ENCODE measurements at places on chromosomes 11 and 22.

- DNase-seq = no peak
These were observed 31.2 kb upstream of the LINC01488 start for GRCh38 chr11:69450064-69450856.

DNA sequence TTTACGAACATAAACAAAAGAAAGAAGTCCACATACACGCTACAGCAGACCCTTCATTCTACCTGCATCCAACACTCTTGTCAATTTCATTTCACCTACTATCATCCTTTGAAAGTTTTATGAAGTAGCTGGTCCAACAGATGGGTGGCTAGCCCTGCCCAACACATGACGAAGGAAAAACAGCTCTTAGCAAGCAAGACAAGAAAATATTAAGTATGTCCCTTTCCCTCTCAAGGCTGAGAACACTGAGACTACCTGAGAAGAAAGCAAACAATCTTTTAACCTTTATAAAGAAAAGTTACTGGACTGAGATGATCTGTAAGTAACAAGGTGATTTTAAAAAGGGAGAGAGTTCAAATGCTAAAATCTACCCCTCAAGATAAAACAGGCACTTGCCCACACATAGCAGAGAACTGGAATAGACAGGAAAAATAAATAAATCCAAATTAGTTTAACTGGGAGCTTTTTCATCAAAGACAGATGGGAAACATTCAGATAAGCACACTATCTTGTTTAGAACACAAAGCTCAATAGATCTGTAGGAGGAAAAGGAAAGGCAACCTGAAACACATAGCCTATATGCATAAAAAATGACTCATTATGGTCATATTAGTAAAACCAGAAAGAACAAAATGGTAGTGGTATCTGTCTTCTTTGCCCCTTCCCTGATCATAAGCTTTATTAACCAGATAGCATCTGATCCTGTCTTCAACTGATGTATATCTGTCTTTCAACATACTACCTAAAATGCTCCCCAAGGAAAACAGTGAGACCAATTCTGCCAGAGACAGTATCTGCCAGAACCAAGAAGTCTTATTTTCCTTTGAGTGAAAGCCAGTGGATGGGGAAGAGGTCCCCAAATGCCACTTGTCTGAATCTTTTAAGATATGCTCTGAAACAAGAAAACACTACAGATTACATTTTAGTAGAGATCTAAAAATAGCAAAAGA lies 104.3 kb downstream of the MRTFA start:
- no peak for DNase-seq

GRCh38 chr11:58898106-58898505 lies 41.2 kb upstream of the GLYATL1 start:
- no peak for DNase-seq

GRCh38 chr11:46710821-46711269 lies 8.2 kb upstream of the F2 start:
- DNase-seq = no peak

DNA sequence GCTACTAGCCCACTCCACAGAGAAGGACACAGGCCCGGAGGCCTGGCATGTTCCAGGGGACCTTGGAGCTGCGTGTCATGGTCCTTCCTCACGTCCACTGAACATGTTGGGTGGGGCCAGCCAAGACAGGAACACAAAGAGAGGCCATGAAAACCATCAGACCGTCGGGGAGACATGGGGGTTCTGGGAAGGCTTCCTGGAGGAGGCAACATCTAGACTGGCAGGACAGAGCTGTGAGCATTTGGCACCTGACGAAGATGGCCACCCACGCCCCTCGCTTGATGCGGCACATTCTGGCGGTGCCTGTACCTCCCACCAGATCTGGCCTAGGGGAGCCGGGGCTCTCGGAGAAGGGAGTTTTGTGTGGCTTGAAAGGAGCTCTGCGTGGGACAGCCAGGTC lies 24.7 kb upstream of the ARHGAP8 start:
- DNase-seq = no peak

- DNase-seq = no peak
These were observed 125.7 kb downstream of the TRIM29 start for GRCh38 chr11:120012245-120012644.

DNA sequence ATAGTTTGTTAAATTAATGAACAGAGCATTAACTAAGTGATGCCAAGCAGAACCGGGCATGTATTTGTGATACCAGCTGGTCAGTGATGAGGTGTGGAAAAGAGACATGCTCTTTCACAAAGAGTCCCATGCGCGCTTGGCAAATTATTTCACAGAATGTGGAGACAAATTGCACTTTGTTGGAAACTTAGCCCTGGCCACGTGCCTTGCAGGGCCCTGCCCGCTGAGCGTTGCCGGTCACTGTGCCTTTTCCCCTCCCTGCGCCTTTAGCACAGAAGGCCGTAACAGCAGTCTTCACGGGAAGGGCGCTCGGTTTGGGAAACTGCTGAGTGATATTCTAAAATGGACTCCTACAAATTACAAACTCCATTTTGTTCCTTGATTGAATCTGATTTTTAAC lies 235.9 kb downstream of the TBC1D22A start:
- no peak for DNase-seq

DNA sequence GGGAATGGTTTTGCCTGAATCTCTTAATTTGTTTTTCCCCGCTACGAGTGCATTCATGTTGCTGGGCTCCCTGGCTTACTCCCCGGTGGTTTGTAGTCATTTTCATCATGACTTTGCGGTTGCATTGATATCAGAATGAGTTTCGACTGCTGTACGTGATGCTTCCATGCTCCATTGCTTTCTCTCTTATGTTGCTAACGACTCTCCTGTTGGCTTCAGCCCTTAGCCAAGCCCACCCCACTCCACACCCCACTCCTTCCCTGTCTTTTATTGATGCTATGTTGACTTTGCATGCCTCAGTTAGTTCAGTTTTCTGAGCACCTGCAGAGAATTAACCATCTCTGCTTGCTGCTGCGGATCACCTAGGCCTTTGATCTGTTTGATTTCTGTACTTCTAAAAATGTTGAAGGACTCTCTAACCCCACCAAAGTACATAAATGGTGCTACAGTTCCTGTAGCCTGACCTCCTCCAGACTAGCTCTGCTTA lies 65.3 kb downstream of the ARFGAP2 start:
- no peak for DNase-seq

GRCh38 chr11:7462706-7463105 lies 22.6 kb upstream of the OLFML1 start:
- no peak for DNase-seq

DNA sequence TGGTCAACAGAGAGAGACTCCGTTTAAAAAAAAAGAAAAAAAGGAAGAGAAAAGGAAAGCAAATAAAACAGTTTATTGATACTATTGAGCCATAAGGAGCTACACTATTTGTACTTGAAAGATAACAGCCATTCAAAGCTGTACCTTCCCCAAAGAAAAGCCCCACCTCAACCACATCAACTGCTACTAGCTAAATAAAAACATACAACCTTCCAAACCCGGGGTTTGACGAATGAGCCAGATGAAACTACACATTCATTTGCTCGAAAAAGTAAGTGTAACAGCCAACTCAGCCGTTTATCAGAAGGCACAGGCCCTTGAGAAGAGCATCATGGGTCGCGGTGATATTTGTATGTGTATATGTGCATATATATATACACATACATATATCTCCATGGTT lies 78.4 kb downstream of the SIK3 start:
- no peak for DNase-seq

DNA sequence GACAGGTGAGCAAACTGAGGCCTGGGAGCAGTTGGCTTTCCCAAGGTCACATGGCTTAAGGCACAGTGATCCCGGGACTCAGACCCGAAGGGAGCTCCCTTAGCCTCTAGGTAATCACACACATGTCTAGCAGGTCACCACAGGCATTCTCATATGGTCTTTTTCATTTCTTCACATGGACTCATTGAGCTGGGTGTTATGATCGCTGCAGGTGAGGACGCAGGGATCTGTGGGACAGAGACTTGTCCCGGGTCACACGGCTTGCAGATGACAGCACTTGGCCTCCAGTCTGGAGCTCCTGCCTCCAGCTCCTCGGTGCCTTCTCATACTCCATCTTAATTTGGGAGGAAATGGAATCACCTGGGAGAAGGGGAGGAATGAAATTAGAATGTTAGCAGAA lies 23.6 kb upstream of the CACNG2 start:
- no peak for DNase-seq

GRCh38 chr22:26431261-26431995 lies 2.4 kb downstream of the ASPHD2 start:
- no peak for DNase-seq

- no peak for DNase-seq
These were observed 716 bp downstream of the AMOTL1 start for GRCh38 chr11:94768602-94769541.

DNA sequence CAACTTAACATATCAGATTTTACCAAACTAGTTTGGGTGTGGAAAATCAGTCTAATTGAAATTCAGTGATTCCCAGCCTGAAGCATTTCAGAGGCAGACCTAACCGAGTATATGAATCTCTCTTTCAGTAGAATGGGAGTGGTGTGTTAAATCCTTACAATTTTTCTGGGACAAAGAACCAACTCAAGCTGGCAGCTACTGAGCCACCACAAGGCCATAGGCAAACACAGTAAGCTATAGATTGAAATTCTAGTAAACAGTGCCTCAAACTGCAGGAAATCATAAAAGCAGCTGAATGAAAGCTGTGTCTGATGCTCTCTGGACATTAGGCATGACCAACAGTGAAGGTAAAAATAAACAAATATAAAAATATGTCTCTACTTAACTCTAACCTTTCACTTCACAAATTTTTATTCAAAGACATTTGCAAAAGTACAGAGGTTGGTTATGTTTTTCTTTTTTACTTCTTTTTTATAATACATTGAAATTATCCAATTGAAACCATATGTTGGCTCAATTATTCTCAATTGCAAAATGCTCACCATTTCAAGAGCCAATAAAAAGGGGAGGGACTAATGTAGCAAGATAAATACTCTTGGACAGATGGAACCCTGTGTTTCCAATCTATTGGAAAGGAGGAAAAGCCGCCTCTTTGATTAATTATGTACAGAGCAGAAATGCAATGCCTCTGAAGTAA lies 35.8 kb upstream of the FIBIN start:
- DNase-seq = no peak

DNA sequence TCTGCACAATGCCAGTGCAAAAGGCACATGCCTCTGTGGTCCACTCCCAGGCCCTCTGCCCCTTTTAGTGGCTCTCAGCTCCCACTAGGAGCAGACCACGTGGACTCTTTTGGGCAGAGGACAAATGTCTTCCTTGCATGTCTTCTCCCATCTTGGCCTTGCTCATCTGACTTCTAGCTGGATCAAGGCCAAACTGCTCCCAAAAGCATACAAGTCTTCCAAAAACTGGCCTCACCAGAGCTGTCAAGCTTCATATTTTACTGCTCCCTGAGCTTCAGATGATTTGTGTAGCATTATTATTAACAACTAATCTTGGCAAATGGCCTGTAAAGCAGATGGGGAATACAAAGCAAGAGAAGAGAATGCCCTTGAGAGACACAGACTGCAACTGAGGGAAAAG lies 6.9 kb downstream of the SMPD1 start:
- DNase-seq = no peak

DNA sequence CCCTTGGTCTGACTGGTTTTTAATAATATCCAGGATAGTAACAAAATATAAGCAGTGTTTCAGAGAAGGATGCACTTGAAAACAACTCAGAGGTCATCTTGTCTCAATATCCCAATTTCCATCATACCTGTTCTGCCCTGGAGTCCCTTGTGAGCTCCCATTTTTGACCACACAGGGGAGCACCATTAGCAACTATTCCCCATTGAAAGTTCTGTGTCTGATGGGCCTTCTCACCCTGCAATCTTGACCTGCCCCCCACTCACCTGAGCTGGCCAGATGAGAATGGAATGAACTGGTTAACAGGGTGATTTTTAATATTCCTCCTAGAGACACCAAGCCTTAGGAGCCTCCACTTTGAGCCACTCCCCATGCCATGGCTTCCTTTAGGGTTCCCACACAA lies 3.8 kb upstream of the CAPN5 start:
- DNase-seq = no peak

GRCh38 chr11:34181251-34181650 lies 75.8 kb downstream of the NAT10 start:
- DNase-seq = no peak

GRCh38 chr11:328012-328411 lies 7.4 kb upstream of the IFITM3 start:
- no peak for DNase-seq

- DNase-seq = no peak
These were observed 216.4 kb upstream of the B3GAT1 start for GRCh38 chr11:134628426-134628825.

GRCh38 chr11:33652930-33653329 lies 47.7 kb downstream of the C11orf91 start:
- no peak for DNase-seq

DNA sequence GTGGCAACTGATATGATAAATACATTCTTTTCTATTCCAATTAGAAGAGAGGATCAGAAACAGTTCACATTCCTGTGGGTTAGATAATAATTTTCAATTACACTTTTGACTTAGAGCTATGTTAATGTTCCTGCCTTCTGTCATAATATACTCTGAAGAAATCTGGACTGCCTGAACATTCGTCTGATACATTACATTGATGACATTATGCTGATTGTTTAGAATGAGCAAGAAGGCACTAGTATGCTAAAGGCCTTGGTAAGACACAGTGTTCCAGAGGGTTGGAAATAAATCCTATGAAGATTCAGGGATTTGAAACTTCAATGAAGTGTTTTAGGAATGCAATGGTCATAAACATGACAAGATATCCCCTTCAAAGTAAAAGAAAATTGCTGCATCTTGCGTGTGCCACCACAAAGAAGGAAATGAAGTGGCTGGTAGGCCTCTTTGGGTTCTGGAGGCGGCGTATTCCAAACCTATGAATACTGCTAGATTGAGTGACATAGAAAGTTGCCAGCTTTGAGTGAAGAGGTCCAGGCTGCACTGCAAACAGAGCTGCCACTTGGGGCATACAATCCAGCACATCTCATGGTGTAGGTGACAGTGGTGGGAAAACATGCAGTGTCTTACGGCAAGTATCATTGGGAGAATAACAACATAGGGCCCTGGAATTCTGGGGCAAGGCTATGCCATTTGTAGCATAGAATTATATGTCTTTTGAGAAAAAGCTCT lies 21.2 kb upstream of the PDE3B start:
- no peak for DNase-seq

DNA sequence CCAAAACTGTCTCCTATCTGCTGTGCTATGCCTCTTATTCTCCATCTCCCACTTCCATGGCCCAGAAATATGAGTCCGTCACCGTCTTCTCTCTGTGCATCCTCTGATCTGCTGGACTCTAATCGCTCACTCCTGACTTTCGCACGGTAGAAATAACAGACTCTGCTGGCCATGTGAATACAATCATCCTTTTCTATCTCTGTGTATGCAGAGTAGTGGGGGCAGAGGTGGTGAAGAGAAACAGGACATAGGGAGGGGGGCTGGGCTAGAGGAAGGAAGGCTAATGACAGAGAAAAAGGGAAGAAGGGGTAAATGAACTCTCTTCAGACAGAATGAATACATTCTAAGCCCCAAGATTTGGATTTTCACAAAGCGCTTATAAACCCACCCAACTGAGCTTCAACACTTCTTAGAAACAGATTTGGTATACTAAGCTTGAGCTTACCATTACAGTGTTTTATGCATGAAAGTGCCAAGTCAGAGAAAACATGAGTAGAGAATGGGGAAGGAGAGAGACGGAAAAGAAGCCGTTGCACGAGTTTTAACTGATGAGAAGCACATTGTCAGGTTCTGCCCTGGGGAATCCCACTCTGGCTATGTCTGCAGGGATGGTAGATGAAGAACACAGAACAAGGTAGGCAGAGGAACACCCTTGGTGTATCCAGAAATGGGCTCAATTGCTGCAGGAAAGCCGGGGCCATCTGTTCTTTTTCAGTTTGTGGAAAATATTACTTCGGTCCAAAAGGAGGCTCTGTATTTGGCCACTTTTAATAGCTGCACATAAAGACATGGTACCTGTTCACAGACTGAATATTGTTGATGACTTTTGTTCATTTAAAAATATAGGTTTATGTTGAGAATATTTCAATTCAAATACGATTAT lies 324.7 kb downstream of the ETS1 start:
- no peak for DNase-seq
